ENCODE measurements at places on chromosomes 2 and 18. TPM values are rescaled to one million over a fixed set of nuclear protein-coding genes. Genes with fewer than 3 reads are reported as not detected.
A peak's percentile ranks its signal among the peaks of the same experiment; 100 is the strongest.

- no peak for DNase-seq
These were observed 371.1 kb downstream of the NCKAP5 start for GRCh38 chr2:133197156-133197555.

DNA sequence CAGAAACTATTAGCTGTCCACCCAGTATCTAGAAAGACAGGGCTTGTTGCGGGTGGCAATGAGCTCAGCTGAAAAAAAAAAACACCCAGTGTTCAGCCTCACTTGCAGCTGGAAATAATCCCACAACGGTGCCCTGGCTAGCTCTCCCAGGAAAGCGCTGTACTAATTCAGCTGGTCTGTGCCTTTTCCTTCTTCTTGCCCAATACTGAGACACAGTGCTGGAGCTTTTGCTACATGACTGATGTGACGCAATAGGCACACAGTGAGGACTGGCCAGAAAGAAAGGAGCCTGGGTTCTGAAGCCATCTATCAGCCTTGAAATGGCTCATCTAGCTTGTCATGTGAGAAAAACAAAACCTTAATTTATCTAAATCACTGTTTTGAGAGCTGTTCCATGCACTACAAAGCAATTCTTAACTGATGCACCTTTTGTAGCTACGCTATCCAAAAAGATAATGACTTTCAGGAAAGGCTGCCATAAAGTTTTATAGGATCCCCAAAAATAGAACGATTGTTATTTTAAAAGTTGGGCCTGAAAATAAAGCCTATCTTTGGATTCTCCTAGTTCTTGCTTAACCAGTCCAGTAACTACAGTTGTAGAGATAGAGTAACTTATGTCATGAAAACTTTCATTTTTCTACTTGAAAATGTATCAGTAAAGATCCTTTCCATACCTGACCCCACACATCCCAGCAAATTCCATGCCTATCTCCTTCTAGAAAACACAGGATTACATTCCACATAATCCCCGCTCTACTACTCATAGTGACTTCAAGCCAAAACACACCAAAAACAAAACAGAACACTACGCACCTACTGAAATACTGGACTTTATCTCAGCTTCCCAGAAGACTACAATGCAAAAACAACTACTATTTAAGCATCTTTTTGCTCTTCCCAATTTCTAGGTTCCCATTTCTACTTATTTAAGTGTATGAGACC, 15.9 kb downstream of the KIDINS220 start:
- DNase-seq = no peak

The SPR gene
- polyA plus RNA-seq = 3.9 TPM

GRCh38 chr2:70958759-70959158, 19.7 kb upstream of the ANKRD53 start:
- peak; percentile 37 for DNase-seq

GRCh38 chr2:129870685-129871241, 108.7 kb upstream of the RAB6C start:
- DNase-seq = no peak

DNA sequence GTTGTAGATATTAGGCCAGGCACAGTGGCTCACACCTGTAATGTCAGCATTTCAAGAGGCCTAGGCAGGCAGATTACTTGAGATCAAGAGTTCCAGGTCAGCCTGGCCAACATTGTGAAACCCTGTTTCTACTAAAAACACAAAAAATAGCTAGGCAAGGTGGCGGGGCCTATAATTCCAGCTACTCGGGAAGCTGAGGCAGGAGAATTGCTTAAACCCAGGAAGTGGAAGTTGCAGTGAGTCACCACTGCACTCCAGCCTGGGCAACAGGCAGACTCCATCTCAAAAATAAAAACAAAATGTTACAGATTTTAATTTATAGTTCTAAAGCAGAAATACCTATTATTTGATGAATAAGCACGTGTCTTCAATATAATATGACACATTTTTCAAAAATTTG, 65.6 kb upstream of the UBXN4 start:
- DNase-seq = no peak

DNA sequence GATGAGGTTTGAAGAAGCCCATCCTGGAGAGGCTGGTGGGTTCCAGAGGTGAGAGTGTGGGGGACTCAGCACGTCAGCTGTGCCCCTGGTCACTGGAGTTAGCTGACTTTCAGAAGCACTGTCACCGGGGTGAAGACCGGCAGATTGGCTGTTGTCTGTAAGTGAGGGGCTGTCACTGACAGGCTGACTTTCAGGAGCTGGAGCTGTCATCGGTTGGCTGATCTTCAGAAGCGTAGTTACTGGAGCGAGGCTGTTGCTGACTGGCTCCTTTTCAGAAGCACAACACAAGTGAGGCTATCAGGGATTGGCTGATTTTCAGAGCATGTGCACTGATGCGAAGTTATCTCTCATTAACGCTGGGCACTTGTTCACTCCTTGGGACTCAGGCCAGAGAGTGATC, 738.4 kb upstream of the ID2 start:
- DNase-seq = no peak

DNA sequence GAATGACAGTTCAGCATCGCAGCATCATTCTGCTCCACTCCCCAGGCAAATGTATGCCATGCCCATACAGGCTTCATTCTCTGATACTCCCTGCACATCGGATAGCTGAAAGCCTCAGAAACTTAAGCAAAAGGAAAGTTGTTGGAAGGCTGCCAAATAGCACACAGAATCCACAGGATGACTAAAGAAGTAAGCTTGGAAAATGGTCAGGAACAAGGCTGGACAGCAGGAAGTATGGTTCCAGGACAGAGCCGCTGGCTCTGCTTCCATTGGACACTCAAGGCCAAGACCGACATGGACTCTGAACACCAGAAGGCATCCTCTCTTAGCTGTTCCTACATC, 256.5 kb downstream of the CDH20 start:
- no peak for DNase-seq

Data from spleen (tissue), 13 donors.